Stimulated activated CD8-positive, alpha-beta memory T cell treated with anti-CD3 and anti-CD28 coated beads, Interleukin-12 subunit alpha, Interleukin-12 subunit beta, amount 100 ng/mL, for 4 hours (primary cell): ENCODE measurements at places on chromosomes 11 and 22.

- no peak for DNase-seq
Observed at GRCh38 chr11:114208377-114208776, 87.8 kb upstream of the NNMT start.

DNA sequence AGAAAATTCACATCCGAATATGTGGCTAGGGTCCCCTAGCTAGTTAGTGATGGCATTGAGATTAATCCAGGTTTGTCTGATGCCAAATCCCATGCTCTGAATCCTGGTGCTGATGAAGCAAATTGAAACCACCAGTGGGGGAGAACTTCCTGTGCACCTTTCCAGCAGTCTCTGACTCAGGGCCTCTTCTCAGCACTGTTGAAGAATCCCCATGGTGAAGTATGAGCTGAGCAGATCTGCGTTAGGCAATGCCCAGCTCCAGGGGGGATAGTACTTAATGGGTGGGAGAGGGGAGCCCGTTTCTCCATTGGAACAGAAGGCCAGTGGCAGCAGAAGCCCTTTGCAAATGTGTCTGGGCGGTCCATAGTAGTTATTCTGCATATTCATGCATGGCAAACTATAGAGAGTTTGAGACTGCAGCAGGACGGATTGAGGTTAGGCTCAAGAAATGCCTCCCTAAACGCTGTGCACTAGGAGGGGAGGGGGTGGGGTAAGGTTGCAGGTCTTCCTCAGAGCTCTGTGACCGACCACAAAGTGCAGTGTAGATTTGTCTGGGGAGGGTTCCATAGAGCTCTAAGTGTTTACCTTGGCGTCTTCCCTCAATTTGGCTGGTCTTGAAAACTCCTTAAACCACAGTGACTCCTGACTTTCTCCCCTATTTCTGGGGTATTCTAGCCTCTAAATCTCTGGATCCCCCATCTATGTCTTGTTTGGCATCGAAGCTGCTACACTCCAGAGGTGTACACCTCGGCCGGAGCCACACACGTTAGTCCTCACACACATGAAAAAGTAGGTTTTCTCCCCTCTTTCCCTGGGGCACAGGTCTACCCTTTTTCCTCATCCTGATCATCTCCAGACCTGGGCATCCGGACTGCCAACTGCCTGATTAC, 4.8 kb downstream of the POU2F3 start:
- DNase-seq, result no peak

GRCh38 chr22:19959043-19959586, 17.5 kb upstream of the TXNRD2 start:
- DNase-seq, result no peak

DNA sequence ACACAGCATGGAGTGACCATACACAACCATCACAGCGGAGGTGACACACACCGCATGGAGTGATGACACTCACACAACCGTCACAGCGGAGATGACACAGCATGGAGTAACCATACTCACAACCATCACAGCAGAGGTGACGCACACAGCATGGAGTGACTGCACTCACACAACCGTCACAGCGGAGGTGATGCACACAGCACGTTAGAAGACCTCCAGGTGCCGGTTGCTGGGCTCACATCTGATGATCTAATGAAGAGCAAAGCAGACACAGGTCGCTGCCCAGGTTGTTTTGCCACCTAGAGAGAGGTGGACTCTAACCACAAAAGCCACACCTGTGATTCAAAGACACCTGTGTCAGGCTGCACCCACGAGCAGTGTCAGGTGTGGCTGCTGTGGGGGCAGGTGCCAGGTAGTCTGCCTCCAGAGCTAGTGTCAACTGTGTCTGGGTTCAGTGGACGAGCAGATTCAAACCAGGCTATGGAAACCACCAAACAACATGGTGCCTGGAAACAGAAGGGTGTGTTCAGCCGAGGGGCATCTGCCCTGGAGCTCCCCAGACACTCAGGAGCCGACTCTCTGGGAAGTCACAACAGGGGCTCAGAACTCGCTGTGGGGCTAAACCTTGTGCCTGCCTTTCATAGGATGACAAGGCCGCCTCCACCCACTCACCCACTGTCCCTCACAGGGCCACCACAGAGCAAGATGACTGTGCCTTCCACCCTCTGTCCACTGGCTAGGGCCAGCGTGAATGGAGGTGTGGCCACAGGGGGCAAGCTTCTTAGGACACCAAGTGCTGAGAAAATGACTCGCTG, 608.2 kb downstream of the TBC1D22A start:
- DNase-seq, result no peak

DNA sequence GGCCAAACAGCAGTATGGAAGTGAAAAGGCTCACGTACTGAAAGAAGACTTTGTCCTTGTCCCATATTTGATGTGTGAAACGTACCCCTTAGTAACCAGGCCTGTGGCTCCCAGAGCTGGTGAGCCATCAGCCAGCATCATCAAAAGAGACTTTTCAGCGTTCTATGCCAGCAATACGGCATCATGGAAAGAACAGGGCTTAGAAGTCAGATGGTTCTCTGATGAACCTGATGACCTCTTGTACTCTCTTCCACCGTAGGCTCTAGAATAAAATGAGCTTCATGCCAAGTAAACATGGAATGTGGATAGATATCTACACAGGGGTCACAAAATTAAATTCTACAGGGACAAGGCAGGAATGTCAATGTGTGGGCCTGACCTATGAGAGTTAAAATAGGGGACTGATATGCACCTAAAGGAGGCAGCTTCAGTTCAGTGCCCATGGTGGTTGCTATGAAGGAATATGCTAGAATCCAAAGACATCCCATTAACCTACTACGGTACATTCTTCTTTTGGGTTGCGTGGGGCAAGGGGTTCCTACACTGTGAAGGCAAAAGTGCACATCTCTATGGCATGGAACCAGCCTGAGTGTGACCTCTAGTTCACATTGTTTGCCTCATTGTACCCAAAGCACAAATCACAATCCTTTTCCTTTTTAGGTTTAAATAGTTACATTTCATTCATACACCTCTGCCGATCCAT, 130.6 kb downstream of the ETS1 start:
- DNase-seq, result no peak

DNA sequence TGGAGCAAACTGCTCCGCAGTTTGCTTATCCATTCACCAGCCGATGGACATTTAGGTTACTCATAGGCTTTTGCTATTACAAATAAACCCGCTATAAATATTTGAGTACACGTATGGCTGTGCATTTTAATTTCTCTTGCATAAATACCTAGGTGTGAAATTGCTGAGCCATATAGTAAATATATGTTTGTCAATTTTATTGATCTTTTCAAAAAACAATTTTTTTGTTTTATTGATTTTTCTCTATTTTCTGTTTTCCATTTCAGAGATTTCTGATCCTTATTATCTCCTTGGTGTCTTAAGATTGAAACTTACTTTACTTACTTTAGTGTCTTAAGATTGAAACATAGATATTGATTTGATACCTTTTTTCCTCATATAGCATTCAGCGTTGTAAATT, 4.5 kb downstream of the ZNF74 start:
- DNase-seq, result no peak
